Epithelial cell of proximal tubule (primary cell): ENCODE measurements at places on chromosomes 1 and 21.

GRCh38 chr1:225709101-225709500, 56.2 kb upstream of the ENAH start:
- DNase-seq: no peak

DNA sequence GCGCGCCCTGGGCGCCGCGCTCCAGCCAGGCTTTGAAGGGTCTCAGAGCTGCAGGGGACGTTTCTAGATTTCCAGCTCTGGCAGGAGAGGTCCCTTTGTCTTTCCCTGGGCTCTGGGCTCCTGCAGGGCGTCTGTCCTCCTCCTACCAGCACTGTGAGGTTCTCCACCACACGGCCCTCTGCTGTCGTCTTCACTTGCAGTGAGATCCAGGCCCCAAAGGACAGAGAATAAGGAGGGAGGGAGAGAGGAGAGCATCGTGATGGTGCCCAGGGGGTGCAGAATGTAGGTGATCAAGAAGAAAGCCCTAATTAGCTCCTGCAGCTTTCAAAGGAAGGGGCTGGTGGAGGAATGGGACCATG, 4.2 kb upstream of the GNB1 start:
- DNase-seq: no peak

DNA sequence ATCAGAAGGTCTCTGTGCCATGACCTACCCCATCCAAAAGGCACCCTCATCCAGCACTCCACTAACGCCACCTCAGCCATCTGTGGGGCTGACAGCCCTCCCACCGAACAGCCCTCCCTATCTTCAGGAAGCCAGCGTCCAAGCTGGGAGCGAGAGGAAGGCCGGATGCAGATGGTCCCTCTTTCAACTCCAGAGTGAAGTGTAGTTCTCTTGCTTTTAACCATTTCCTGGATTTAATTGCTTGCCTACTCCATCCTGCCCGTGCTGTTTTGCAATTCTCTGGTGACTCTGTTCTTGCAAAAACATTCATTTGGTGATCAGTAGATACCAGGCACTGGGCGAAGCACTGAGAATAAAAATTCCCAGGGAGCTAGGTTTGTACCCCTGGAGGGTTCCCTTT, 8.2 kb upstream of the DYRK1A start:
- DNase-seq: no peak

DNA sequence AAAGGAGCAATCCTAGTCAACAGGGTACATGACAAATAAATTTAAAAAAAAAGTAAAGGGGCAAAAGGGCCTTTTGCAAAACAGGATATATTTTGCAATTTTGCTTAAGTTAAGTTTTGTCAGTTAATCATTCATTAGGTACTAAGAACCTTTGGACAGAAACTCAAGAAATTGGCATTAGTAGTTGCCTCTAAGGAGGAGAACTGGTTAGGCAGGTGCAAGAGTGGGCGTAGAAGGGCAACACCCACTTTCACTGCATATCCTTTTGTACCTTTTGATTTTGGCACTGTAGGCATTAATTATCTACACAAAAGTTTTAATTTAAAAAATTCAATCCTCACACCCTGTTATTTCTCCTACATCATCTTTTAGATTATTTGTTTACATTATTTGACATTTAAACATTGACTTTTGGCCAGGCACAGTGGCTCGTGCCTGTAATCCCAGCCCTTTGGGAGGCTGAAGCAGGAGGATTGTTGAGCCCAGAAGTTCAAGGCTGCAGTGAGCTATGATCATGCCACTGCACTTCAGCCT, 4.3 kb downstream of the DDAH1 start:
- no peak for DNase-seq

GRCh38 chr1:29470788-29471119, 234.4 kb downstream of the PTPRU start:
- no peak for DNase-seq

- no peak for DNase-seq
Observed at GRCh38 chr1:228863776-228864175, 128.5 kb downstream of the RHOU start.

GRCh38 chr1:178646821-178647220, 78.2 kb upstream of the RALGPS2 start:
- DNase-seq: no peak

GRCh38 chr1:218817691-218818465, 355.8 kb upstream of the LYPLAL1 start:
- DNase-seq: no peak

- no peak for DNase-seq
Observed at GRCh38 chr1:88163187-88163586, 520.9 kb upstream of the PKN2 start.

GRCh38 chr21:20404915-20405314, 593.3 kb upstream of the NCAM2 start:
- no peak for DNase-seq

GRCh38 chr1:113981962-113982931, 3.0 kb downstream of the OLFML3 start:
- DNase-seq: no peak

DNA sequence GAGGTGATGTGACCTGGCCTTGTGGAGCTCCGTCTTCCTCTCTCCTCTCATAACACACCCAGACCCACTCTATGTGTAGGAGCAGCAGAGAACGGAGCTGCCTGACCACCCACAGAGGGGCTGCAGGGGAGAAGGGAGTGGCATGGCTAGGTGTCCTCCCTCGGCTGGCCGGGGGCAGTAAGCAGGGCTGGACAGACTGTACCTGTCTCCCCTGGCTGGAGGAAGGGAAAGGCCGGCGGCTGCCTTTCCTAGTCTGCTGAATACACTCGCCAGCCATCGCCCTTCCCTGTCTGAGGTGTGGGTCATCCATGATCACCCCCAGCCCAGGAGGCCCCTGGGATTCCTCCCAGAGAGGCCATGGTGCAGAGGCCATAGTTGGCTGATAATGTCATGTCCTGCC, 187.2 kb upstream of the AJAP1 start:
- no peak for DNase-seq

DNA sequence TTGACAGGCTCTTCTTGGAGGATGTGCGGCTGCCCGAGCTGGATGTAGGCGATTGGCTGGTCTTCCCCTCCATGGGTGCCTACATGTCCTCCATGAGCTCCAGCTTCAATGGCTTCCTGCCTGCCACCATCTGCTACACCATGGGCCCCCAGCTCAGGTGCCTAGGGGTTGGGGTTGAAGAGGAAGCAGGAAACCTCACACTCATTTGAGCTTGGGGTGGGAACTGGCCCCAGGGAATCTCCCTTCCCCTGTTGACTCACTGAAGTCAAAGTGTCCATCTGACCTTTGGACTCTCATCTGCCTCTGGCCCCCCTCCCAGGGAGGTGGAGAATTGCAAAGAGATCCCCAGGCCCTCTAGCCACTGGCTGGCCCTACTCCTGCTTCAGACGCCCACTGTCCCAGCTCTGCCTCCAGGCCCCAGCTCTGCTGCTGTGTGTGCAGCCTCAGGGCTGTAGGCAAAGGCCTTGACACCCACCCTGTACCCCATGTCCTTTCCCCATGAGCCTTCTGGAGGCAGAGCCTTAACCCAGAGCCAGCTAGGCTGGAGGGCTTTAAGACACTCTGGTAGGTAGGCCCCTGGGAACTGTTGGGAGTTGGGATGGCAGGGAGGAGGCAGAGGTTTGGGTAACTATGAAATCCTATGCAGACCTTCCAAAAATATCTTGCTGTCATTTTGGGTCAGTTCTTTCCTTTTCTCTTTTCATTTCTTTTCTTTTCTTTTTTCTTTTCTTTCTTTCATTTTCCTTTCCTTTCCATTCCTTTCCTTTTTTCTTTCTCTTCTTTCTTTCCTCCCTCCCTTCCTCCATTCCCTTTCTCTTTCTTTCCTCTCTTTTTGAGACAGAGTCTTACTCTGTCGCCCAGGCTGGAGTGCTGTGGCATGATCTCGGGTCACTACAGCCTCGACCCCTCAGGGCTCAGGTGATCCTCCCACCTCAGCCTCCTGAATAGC, 66.9 kb upstream of the TINAGL1 start:
- DNase-seq: no peak

- no peak for DNase-seq
Observed at GRCh38 chr1:64664299-64664698, 80.6 kb upstream of the RAVER2 start.
